ENCODE measurements at places on chromosomes 6 and 20. TPM values are rescaled to one million over a fixed set of nuclear protein-coding genes. Genes with fewer than 3 reads are reported as not detected.

SLC17A2 gene
- total RNA-seq: not detected

C20orf202 gene
- total RNA-seq: not detected

GLP1R gene
- not detected for total RNA-seq

LCA5 gene
- 5.0 TPM for total RNA-seq

NRSN1 gene
- not detected for total RNA-seq

MRPL2 gene
- total RNA-seq: 18.1 TPM

ALDH8A1 gene
- total RNA-seq: 0.46 TPM

MAK gene
- not detected for total RNA-seq

FBXO9 gene
- total RNA-seq: 54.5 TPM

SLC22A16 gene
- not detected for total RNA-seq

HMGA1 gene
- total RNA-seq: 64.8 TPM

CCDC170 gene
- total RNA-seq: 2.6 TPM

IPCEF1 gene
- total RNA-seq: 0.43 TPM

TBX18 gene
- total RNA-seq: 34.9 TPM

Data from smooth muscle cell of bladder (primary cell).